Stimulated activated naive CD4-positive, alpha-beta T cell (primary cell): ENCODE measurements at places on chromosomes 11 and 22.

DNA sequence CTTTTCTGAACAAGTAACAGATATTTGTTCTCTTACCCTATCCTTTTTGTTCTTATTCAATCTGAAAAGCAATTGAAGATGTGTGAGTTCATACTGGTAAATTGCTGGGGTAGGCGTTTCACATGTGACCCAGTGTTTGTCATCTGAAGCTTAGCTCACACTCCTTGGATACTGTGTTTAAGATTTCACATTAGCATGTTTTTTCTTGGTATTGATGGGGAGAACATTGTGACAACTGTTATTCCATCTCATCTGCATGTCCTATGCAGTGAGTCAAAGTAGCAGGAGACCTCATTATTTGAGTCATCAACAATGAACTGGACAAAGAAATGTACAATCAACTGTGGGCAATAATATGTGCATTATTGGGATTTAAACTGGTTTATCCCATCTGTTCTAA, 691.6 kb upstream of the ANO5 start:
- DNase-seq, result no peak

- DNase-seq, result peak; percentile 52
Observed at GRCh38 chr22:36977401-36977861, 41.8 kb downstream of the TST start.

- no peak for DNase-seq
Observed at GRCh38 chr11:19072464-19072863, 11.9 kb upstream of the MRGPRX2 start.

- no peak for DNase-seq
Observed at GRCh38 chr22:50671641-50672040, 982 bp upstream of the SHANK3 start.

DNA sequence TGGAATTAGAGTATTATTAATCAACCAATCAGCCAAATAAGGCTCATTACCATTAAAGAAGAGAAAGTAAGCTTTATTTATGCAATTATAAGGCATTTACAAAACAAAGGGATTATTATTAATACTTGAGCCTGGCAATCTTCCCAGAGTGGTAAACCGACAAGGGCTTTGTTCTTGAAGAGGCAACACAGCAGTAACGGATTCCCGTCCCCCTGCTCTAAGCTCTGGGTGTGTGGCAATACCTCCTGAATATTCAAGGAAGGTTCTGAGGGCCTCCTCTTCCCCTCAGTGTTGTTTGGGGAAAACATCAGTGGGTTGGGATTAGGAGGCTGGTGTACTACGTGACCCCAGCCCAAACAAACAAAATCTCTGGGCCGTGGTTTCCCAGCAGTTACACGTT, 176.5 kb downstream of the TENM4 start:
- no peak for DNase-seq

- no peak for DNase-seq
Observed at GRCh38 chr11:59707371-59707770, 6.3 kb downstream of the OR10V1 start.

GRCh38 chr11:62393735-62394134, 25.1 kb upstream of the SCGB1A1 start:
- DNase-seq, result no peak

DNA sequence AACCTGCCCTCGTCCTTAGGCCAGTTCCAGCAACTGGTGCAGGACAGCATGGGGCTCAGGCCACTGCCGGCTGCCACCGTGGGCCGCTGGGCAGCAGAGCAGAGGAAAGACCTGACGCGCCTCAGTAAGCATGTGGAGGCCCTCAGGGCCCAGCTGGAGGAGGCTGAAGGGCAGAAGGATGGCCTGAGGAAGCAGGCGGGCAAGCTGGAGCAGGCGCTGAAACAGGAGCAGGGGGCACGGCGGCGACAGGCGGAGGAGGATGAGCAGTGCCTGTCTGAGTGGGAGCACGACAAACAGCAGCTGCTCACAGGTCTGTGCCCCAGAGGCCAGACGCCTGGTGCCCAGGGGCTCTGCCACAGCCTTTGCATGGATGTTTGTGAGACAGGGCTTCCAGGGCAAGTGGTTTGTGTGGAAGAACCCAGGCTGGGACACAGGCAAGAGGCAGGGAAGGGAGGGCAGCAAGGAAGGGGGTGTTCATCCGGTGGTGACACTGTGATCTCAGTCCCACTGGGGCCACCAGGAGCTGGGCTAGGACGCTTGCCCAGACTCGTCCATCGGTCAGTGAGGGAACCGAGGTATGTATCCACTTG, 13.9 kb downstream of the CCDC157 start:
- no peak for DNase-seq

GRCh38 chr11:58133309-58134076, 8.2 kb upstream of the OR9I1 start:
- DNase-seq, result no peak

DNA sequence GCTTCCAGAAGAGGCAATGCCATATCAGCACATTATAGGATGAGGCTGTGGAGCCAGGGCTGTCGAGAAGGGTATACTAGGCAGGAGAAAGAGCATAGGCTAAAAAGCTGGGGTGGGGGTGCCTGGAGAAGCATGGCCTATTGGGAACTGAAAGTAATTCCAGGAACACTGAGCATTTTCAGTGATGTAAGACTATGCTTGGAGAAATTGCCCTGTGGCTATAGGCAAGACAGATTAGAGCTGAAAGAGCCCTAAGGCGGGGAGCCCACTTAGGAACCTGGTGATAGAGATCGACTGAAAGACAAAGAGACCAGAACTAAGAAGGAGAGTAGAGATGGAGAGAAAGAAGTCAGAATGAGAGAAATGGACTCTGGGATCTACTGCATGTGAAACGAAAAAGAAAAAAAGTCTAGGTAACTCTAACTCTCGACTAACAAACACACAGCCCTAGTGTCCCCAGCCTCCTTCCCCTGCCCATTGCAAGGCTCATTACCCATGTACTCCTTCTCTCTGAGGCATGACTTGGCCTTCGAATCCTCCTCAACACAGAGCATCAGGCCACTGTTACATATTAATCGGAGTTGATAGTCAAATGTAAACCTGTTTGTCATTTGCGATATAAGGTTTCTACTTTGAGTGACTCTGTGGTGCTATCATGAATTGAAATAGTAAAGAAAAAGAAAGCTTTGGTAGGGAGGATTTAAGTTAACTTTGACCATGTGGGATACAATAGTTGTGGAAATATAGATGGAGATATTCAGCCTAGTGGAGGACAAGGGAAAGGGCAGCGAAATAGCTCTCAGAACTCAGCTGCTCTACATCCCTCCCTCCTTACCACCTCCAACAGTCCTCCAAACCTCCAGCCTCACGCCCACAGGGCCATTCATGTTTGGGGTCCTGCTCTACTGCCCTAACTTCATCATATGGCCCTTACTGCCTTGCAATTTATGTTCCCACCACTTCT, 52.3 kb upstream of the BMAL1 start:
- no peak for DNase-seq

- no peak for DNase-seq
Observed at GRCh38 chr22:31081963-31082605, 966 bp downstream of the SMTN start.

GRCh38 chr11:120326228-120326627, 1.1 kb downstream of the TLCD5 start:
- no peak for DNase-seq

- no peak for DNase-seq
Observed at GRCh38 chr22:45599836-45600577, 71.6 kb upstream of the ATXN10 start.

DNA sequence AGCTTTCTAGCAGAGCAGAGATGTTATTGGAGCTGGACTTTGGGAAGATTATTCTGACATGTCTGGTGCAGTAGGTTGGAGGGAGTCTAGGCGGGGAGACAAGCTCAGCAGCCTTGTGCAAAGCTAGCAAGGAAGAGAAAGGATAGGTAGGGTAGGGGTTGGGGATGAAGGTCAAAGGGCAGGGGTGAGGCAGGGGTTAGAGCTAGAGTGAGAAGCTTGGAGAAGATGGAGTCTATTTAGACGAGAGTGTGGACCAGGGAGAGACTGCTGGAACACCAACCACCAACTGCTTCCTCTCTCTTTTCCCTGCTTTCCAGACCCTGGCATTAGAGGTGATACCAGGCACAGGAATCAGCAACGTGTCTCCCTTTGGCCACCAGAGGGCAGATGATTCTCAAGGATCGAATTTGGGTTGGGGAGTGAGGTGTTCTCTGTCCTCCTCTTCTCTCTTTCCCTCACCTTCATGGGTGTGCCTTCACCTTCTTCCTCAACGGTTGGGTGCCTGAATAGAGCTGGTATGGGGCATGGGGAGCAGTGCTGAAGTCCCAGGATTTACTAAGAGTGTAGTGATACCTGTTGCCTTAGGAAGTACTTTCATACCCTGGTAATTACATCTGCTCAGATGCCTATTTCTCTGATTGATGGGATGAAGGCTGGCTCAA, 1.8 kb upstream of the MARK2 start:
- DNase-seq, result peak; percentile 61

DNA sequence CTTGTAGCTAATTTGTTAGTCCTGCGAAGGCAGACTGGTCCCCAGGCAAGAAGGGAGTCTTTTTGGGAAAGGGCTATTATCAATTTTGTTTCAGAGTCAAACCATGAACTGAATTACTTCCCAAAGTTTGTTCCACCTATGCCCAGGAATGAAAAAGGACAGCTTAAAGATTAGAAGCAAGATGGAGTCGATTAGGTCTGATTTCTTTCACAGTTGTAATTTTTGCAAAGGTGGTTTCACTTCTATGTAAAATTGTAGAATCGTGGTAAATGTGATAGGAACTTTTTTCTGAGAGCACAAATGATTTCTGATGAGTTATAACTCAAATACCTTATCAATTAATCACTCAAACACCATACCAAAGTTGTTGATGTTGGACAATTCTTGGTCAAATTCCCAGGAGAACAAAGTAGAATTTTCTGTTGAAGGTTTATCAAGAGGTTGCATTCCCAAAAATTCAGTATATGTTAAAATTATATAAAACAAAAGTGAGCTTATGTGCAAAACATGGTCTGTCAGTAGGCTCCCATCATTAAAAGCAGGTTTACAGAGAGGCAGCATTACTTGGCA, 2.9 kb upstream of the CTSC start:
- no peak for DNase-seq

- no peak for DNase-seq
Observed at GRCh38 chr11:33411751-33412150, 154.6 kb downstream of the HIPK3 start.

DNA sequence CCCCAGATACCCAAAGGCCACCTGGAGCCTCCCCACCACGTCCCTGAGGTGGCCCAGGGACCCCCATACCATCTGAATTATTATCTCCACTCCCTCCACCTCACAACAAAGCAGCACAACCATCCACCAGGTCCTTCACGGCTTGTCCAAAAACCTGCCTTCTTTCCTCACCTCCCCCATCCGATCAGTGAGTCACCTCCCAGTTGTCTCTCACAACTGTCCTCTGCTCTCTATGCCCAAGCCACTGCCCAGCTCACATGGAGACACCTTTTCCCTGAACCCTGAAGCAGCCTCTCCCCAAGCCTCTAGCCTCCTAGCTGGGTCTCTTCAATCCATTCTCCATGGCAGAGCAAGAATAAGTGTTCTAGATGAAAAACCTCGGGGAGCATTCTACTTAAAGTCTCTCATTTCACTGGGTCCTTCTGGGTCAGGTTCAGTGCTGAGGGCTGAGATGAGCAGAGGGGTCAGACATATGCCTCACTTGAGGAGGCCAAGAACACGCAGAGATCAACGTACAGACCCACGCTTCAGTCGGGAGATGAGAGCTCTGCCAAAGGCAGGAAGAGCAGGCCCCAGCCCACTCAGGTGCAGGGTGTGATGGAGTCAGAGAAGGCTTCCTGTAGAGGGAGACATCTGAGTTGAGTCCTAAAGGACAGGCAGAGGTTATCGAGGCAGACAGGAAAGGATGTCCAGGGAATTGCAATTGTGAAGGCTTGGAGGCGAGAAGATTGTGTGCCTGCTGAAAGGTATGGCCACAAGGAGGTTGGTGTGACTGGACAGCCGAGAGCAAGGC, 74.7 kb downstream of the PDE2A start:
- DNase-seq, result no peak

DNA sequence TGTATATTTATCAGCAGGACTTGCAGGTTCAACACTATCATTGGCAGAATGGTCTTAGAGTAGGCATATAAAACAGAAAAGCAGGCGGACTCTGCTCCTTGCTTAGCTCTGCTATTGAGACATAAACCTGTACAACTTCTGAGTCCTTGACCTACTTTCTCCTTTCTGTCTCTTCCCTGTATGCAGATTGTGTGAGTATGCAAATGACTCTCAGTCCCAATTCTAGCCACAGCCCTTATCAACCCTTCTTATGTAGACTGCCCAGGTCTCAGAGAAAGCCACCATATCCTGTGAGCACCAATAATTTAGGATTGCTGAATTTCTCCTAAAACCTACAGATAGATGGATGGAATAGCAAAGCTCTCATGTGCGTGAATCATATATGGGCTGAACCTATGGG, 367.6 kb upstream of the DDI1 start:
- no peak for DNase-seq

GRCh38 chr22:43476341-43476740, 64.5 kb downstream of the MPPED1 start:
- DNase-seq, result no peak

- no peak for DNase-seq
Observed at GRCh38 chr11:34634694-34635062, 13.8 kb downstream of the EHF start.

GRCh38 chr11:45655831-45656230, 9.6 kb downstream of the CHST1 start:
- DNase-seq, result no peak

DNA sequence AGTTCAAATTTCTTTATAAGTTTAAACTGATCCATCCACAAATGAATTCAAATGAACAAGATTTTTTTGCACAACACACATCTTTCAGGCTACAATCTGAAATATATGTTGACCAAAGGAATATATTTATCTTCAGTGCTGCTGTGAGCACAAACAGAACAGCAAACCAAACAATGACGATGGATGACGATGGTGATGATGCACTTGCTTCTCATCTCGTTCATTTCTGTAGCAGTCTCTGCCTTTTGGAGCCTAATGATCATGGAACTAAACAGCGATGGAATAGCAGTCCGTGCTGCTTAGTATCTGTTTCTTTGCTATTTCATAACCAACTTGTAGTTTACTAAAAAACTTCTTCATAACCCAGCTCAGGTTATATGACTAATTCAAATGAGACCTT, 220.7 kb upstream of the BLID start:
- DNase-seq, result no peak

GRCh38 chr22:43704051-43704450, 108.1 kb downstream of the EFCAB6 start:
- no peak for DNase-seq

- peak; percentile 52 for DNase-seq
Observed at GRCh38 chr11:58573451-58574104, 2.1 kb downstream of the LPXN start.
